IPS DF 6.9 (cell line): ENCODE measurements at places on chromosomes 3 and 15.

GRCh38 chr3:124034016-124034843 lies 42.3 kb upstream of the ROPN1 start:
- no peak for DNase-seq

DNA sequence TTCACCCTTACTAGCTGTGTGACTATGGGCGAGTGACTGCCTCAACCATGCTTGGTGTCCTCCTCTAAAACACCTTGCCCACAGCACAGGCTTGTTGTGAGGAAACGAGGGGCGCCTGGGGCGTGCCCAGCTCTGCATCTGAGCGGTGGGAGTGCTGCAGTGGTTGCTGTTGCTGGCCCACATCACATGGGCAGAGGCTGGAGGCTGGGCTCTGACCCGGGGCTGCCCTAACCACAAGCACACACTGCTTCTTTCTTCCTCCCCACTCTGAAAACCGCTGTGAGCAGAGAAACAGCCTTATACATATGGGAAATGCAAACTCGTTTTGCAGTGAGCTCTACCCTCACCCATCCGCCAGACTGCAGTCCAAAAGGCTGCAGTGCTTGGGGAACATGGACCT lies 74.8 kb upstream of the RPL32 start:
- no peak for DNase-seq

- no peak for DNase-seq
Observed at GRCh38 chr3:69774029-69774428, 34.8 kb downstream of the MITF start.

DNA sequence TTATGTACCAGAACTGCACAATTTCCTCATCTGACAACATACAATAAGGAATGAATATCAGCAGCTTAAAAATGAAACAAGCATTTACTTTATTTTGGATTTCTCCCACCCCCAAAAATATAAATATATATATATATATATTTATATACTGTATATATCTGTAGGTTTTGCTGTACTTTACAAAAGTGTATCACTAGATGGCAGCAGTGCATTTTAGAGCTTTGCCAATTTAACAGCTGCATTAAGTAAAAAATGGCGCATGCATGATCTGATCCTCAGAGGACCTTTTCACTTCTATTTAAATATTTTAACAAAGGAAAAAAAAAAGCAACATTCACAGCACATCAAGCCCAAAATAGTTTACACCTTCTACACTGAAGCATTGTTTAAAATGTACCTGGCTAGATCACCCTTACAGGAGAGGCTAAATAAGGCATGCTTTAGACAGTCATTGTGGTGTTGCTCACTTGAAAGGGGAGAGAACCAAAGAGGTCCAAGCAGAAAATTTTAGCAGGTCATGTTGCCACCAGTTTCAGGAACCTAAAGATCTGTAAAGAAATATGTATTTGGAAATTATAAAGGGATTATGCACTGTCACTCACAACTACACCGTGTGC lies 72.6 kb downstream of the NPTN start:
- no peak for DNase-seq

GRCh38 chr15:57849317-57849716 lies 142.8 kb downstream of the POLR2M start:
- DNase-seq = no peak

- no peak for DNase-seq
Observed at GRCh38 chr15:52975941-52976449, 185.9 kb upstream of the ONECUT1 start.

GRCh38 chr15:36898536-36899126 lies 201.7 kb downstream of the MEIS2 start:
- DNase-seq = no peak

DNA sequence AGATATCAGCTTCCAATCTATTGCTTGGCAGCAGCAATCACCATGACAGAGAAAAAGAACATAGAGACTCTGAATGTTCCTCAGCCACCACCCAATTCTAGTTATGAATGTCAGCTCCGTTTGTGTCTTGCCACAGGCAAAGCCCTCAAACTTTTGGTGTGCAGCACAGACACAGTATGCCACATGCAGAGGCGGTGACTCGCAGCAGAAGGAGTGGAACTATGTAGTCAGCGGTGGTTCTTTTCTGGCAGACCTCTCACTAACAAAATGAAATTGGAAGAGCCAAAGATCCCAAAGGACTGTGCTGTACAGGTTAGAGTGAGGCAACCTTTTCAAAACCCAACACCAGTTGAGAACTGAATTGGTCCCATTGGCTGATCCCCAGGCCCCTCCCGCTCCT lies 220.9 kb downstream of the SLC9A9 start:
- no peak for DNase-seq

- no peak for DNase-seq
Observed at GRCh38 chr3:172199850-172200369, 160.5 kb downstream of the FNDC3B start.

DNA sequence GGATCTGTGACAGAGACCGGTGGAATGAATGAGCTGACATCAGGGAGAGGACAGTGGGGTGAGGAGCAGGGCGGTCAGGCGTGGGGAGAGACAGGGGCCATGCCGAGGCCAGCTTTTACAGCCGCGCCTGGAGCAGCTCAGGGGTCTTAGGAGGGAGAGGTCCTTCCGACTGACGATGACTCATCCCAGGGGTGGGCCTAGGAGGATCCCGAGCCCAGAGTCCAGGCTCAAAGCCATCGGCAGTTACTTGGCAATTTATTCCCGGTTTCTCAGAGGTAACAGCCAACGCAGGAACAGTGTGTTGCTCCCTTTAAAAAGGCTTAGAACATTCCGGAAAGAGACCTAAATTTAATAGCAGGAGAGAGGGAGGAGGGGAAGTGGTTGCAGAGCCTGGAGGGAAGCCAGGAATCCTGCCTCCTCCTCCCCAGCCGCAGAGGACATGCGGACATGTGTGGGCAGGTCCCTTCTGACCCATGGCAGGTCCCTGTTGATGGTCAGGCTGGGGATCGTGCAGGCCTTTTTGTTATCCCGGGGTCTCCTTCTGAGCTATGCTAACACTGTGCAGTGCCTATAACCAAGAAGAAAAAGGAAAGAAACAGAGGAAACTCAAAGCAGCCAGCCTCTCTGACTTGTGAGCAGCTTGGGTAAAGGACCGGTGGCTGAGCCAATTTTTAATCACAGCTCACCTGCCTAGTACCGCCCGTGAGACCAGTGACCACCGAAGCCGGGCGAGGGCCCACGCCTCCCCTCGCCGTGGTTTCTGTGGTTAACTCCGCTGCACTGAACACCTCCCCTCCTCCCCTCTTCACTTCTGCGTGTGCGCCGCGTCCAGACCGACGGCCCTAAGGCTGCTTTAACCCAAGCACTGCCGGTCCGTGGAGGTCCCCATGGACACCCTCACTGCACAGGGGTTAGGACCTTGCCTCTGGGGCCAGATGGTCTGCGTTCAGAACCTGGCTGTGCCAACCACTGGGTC lies 392.4 kb upstream of the PROK2 start:
- DNase-seq = no peak

DNA sequence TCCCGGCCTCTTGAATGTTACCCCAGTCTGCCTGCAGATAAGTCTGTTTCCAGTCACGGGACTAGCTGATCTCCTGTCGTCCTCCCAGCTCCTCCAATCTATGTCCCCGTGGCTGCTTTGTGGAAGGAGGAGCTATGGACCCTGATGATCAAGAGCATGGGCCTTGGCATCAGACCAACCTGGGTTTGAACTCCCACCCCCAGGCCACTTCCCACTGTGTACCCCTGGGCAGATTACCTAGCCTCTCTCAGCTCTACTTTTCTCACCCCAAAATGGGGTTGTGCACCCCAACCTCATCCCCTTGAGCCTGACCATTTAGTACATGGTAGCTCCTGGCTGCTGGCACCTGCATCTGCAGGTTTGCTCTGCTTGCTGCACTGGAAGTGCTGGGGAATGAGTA lies 55.8 kb downstream of the GASK1A start:
- DNase-seq = no peak
